ENCODE measurements at places on chromosomes 3 and 15.

DNA sequence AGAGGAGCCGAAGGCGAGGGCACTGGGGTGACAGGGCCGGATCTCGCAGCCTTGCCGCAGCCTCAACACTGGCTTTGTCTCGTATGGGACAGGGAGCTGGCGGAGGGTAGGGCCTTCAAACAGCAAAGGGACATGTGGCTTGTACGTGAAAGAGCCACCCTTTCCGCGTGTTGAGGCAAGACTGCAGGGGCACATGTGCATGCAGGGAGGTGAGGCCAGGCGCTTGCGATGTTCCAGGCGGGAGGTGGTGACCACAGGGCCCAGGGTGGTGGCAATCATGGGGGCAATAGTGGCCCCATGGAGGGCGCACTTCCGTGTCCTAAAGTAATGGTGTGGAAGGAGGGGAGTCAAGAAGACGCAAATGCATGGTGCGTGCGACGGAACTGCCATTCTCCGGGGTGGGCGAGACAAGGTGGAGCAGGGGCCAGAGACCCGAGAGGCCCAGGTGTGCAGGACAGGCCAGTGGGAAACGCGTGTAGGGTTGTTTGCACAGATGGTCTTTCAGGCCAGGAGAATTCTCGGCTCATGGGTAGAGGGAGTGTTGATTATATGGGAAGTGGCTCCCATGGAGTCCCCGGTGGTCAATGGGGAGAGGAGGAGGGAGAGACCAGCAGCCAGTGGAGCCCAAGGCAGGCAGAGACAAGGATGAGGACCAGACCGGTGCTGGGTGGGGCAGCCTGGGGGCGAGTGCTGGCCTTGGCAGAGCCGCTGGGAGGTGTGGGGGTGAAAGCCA, 45.8 kb upstream of the PCSK6 start:
- DNase-seq: no peak

DNA sequence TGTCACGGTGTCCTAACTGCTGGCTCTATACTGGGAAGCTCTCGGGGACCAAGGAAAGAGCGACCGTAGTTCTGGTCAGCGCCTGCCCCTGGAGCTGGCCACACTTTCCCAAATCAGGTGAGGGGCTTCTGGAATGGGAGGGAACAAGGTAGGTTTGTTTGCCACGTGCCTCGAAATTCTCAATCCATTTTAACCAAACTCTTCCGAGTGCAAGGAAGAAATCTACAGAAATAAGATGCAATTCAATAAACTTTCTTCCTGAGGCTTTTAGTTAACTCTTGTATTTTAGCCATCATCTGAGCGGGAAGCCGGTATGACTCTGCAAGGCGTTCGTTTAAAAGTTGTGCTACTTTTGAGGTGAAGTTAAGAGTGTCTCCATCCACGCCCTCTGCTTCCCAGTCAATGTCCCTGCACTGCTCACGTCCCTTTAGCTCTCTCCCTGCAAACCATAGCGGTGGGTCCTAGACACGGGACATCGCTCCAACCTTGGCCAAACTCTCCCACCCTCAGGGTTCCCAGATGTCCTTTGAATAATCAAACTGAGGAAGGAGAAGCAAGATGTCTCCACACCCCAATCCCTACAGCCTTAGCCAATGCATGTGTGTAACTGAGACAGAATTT, 597 bp downstream of the AGTR1 start:
- no peak for DNase-seq

DNA sequence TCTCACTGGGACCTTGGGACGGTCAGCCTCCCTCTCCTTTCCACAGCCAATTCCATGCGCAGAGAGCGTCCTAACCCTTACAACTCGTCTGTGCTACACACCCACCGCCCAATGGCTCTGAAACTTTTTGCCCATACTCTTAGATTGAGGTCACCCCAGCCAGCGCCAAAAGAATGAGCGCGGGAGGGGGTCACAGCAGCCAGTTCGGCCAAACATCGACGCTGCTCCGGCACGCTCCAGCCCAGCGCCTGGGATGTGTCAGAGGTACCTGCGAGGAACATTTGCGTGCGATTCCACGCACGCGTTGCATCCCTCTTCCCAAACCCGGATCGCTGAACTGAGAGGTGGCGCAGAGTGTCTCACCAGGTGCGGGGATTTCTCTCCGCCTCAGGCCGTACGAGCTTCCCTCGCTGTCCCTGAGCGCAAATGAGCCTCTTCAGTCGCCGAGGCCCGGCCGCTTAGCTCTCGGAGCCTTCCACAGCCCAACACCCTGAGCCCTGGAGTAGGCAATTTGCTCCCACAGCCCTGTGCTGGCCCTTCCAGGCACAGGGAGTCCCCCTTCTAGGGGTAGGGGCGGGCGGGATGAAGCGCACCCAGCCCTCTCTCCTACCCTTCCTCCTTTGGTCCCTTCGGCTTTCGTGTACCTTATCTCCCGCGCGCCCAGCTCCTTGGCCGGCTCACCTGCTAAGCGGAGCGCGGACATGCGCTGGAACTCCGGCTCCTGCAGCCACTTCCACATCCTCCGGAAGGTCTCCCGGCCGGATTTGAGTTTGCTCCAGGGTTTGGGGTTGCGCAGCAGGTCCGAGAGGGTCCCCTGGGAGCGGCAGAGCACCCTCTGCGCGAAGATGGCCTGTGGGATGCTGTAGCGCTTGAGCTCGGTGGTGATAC, 1.8 kb downstream of the ONECUT1 start:
- no peak for DNase-seq

- DNase-seq: no peak
Measured at GRCh38 chr15:31335989-31336592, 9.5 kb downstream of the KLF13 start.

DNA sequence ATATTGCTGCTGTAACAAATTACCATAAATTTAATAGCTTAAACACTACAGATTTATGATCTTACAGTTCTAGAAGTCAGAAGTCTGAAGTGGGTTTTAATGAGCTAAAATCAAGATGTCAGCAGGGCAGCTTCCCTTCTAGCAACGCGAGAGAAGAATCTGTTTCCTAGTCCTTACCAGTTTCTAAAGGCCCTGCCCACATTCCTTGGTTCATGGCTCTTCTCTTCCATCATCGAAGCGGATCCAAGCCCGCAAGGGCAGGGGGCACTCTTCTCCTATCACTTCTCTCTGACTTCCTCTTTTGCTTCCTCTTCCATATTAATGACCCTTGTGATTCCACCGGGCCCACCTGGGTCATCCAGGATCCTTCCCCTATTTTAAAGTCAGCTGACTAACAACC, 16.1 kb downstream of the MINDY4B start:
- peak; percentile 66 for DNase-seq

GRCh38 chr3:119301662-119302061, 7.5 kb downstream of the ARHGAP31 start:
- DNase-seq: no peak

GRCh38 chr3:82012775-82013174, 251.3 kb upstream of the GBE1 start:
- no peak for DNase-seq

GRCh38 chr3:187822402-187822801, 77.1 kb upstream of the BCL6 start:
- DNase-seq: no peak

DNA sequence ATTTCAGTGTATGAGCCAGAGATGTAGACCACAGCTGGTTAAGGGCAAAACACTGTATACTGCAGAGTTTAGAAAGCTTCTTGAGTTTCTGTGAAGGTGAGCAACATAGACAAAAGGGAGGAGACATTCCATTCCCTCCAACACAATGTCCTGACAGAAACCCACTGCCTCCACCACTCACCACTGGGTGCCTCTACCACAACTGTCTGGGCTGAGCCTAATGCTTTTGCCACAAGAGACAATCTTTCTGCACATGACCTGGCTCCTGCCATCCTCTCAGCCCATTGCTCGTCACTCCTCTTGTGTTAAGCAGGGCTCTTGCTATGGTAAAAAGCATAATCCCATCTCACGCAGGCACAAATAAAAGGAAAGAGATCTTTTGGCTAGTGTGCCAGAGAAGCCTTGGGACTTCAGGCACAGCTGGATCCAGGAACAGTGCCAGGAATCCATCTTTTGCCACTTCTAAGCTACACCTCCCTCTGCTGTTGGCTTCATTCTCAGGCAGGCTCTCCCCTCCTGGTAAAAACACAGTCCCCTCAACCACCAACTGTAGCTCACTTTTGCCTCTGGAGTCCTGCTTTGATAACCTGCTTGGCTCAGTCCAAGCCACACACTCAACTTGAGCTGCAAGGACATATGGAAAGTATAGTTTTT, 140.6 kb upstream of the PRR20G start:
- no peak for DNase-seq

DNA sequence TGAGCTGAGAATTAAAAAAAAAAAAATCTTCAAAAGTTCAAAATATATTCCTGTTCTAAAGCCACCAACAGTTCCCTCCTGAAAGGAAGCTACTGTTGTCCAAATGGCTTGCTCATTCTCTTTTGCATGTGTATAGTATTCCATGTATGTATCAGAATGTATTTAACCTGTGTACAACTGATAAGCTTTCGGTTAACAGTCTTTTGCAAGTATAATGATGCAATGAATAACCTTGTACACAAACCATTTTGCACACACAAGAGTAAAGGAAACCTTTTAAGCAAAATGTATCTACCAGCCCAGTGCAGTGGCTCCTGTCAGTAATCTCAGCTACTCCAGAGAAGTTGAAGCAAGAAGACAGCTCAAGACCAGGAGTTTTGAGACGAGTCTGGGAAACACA, 32.6 kb downstream of the TOPBP1 start:
- no peak for DNase-seq

GRCh38 chr15:44519537-44519936, 17.4 kb upstream of the EIF3J start:
- no peak for DNase-seq

- no peak for DNase-seq
Measured at GRCh38 chr3:182508919-182509711, 284.2 kb upstream of the ATP11B start.

- DNase-seq: no peak
Measured at GRCh38 chr3:171056528-171056927, 30.0 kb upstream of the SLC2A2 start.

GRCh38 chr15:79101866-79102581, 11.4 kb upstream of the RASGRF1 start:
- no peak for DNase-seq

- no peak for DNase-seq
Measured at GRCh38 chr15:41575282-41575681, 16.3 kb downstream of the TYRO3 start.

DNA sequence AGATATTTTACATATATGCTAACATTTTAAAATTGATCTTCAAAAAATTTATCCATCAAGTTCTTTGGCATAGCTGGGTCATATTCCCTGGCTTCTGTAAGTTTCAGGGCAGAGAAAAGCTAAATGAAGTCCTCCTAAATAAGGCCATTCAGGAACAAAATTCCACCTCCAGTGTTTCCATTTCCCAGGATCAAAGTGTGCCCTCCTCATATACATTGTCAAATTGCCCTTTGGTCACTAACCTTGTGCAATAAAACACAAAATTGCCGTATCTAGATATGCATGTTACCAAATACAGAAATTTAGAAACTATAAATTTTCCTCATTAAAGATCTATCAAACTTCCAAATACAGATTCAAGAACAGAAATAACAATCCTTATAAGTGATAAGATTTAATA, 10.6 kb downstream of the CEP152 start:
- DNase-seq: no peak

DNA sequence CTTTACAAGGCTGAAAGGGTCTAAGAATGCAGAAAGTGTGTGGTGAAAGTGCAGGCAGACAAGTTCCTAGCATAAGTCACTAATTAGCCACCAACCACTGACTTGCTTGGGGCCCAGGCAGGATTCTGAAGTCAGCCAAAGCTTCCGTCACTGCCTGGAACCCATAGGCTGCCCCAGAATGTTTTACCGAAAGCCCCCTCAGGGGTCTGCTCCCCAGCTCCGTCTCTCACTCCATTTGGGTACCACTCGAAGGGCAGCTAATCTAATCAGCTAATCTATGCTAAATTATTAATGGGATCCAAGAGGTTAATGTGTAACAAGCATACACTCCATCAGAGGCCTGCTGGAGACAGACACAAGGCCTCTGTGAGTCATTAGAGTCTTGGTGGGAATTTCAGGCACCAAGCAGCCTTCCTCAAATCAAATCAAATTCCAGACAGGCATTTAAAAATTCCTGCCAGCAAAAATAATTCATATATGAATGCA, 13.2 kb downstream of the ADAMTS9 start:
- no peak for DNase-seq

DNA sequence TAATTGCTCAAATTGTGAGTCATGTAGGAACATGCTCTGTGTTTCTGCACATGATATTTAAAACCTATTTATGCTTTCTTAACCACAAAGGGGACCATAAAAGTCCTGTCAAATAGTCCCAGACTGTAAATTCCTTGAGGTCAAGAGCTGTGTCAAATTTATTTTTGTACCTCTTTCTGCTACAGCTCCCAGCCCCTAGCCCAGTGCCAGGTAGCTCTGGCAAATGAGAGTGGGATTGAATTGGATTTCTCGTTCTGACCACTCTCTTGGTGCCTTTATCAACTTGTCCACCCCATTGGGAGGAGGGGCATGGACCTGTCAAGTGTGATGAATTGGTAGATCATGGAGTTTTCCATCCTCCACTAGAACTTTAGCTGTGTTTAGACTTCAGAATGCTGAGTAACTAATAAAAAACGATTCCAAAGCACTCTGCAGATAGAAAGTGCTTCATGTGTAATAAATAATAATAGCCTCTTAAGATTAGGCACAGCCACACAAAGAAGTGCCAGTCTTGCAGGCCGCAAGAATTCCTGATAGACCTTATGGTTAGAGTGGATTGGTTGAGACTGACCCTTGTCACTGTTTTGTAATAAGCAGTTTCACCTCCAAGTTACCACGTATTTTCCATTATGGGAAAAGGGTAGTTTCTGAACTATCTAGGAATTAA, 120.4 kb downstream of the LPP start:
- DNase-seq: no peak

DNA sequence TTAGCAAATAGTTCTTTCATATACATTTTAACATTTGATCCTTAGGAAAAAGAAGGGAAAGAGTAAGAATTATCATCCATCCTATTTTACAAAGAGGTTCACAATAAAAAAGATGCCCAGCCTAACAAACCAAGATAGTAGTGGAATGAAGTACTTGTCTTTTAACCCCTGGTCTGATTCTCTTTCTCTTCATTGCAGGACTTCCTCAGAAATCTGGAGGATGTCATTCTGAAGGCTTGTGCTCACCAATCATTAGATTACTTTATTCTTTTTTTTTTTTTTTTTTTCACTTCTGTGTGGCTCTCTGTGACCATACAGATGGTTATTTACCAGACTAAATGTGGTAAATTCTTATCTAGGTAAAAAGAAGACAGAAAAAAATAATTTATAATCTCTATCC, 7.0 kb downstream of the HDGFL3 start:
- no peak for DNase-seq
